ENCODE measurements at places on chromosomes 2 and 18.

GRCh38 chr2:11296401-11296800 lies 48.0 kb downstream of the ROCK2 start:
- no peak for DNase-seq

- no peak for DNase-seq
Observed at GRCh38 chr18:48076461-48076860, 146.0 kb upstream of the SMAD2 start.

- no peak for DNase-seq
Observed at GRCh38 chr2:94993176-94994062, 32.1 kb upstream of the MAL start.

- no peak for DNase-seq
Observed at GRCh38 chr18:11794195-11794594, 57.0 kb upstream of the CHMP1B start.

DNA sequence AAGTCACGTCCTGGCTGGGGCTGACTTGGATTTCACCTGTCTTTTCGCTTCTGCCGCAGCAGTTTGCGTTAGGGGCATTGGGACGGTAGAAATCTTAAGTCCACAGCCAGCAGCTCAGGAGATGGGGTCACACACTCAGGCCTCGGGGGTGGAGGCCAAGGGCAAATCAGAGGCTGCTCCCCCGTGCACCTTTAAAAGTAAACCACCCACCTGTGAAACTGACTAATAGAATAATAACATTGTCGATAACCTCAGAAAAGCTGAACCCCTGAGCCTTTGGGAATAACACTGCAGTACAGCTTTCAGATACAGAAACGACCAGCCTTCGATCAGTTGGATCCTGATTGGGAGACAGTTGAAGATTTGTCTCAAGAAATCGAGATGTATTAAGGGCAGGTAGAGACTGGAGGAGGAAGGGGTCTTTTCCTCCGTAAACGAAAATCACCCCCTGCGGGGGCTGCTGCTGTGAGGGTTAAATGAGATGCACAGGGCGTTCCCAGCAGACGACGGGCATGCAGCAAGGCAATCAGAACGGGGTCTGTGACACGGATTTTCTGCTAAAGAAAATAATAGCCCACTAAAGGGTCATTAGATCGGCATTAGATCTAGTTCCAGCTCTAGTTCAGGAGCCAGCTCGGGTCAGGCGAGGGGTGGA lies 16.4 kb upstream of the NFATC1 start:
- DNase-seq: no peak

Measured in fibroblast of the aortic adventitia (primary cell).